ENCODE measurements at places on chromosomes 6 and 20.

DNA sequence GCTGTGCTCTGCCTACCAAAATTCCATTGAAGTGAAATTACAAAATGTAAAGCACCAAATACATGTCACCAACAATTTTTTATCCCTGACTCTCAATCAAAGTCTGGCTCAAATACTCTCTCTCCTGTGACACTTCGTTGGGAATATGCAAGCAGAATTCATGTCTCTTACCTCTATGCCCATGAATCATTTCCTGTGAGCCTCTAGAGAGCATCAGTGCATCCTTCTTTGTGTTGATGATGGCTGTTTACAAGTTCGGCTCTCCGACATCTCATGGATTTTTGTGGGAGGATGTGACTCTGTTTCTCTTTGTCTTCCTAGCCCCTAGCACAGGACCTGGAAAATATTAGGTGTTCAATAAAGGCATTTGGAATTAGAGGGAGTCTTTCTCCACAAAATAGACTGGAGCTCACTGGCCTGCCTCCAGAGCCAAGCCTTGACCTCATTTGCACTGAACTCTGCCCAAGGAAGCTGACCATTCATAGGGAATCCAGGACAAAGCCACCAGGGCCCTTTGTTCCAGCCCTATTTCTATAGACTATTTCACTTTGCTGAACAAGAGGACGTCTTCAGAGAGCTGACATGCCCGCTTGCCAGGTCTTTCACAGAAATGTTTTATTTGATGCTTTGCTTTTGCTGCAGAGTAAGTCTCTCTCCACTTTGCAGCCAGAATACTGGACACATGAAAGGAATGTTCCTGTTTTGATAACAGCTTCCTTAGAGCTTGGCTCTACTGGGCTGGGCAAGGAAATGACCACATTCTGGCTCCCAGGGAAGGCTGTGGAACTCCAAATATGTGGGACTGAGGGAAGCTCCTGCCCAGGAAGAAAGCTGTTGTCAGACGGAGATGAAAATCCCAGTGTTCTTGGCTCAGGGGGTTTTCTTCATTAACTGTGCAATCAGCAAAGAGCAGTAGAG is 194.5 kb upstream of the CDYL start:
- DNase-seq, result no peak

DNA sequence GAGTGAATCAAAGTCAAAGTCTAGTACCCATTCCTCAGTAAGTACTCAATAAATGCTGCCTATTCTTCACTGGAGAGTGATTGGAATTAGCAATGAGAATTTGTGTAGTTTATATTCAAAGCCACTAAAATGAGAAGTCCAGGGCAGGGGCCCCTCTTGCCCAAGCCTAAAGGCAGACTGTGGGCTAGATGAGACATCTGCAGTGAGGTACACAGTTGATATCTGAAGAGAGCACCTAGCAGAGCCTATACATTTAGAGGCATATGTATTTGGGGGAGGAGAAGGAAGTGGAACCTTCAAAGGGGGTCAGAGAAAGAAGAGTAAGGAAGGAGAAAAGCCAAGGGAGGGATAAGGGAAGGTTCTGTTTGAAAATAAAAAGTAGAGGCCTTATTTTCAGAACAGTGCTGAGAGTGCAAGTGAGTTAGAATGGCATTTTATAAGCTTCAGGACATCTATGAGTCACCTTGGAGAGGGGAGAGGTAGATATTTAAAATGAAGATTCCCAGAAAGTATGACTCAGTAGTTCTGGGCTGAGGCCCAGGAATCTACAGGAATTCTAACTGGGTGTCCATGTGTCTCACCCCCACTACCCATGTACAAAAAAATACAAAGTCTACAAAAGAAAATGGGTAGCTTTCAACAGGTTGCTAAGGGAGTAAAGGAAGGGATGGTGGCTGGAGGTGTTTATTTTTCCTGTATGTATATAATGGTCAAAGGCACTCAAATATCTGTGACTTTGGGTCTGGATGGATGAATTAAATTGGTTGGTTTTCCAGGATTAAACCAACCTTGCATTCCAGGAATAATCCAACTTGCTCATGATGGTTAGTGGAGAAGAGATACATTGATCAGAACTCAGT is 135.1 kb downstream of the ZFP64 start:
- no peak for DNase-seq

- DNase-seq, result no peak
These were observed 53.3 kb downstream of the SLC23A2 start for GRCh38 chr20:4947817-4948559.

DNA sequence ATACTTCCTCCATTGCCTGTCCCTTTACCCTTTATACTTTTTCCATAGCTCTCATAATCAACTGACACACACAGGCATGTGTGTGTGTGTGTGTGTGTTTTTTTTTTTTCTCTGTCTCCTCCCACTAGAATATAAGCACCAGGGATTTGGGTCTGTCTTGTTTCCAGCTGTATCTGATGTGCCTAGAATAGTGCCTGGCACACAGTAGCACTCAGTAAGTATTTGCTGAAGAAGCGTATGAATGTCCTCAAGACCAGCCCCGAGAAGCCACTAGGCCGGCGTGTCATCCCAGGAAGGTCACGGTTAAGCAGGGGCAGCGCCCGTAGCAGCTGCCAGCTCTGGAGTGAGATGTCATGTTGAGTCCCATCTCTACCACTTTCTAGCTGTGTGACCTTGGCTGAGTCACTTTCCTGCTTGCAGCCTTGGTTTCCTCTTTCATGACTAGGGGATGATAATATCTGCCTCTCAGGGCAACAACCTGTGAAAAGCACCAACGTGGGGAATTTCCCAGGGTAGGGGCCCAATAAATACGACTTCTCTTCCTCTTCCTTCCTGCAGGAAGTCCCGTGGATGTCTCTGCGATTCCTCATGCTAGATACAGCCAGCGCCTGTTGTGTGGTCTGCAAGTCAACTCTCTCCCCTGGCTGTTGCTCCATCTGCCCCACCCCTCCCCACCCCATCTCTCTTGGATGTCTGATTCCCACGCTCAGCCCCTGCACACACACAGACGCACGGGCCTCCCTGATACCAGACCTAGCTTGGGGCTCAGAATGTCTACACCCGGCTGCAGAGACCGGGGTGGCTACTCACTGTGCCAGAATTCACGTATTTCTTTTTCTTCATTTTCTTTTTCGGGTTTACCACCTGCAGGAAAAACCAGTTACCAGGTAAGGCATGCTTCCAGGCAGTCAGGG is 58.1 kb downstream of the RAB44 start:
- DNase-seq, result peak; percentile 41

DNA sequence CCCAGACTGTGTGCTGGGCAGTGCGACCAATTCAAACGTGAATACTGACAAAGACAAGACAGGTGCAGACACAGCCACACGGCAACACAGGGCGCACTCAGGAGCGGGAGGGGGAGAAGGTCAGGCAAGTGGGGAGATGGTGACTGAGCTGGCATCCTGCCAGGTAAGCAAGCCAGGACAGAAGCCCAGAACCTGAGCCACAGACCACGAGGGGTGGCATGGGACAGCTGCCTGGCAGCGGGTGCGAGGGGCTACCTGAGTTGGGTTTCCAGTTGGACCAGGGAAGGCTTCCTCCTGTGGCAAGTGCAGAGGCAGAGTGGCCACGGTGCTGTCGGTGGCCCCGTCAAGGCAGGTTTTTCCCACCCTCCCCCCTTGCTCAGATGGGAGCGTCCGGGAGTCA is 215.2 kb upstream of the ARID1B start:
- DNase-seq, result no peak

- peak; percentile 30 for DNase-seq
These were observed 372.7 kb upstream of the RGS17 start for GRCh38 chr6:153503810-153504209.

- DNase-seq, result no peak
These were observed 324.7 kb upstream of the CNR1 start for GRCh38 chr6:88490908-88491264.

DNA sequence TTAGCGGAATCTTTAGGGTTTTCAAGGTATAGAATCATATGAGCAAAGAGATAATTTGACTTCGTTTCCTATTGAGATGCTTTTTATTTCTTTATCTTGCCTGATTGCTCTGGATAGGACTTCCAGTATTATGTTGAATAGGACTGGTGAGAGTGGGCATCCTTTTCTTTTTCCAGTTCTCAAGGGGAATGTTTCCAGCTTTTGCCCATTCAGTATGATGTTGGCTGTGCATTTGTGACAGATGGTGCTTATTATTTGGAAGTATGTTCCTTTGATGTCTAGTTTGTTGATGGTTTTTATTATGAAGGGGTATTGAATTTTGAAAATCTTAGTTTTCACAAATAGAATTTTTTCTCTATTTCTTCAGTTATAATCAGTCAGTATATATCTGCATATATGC is 656.6 kb upstream of the MAP3K7 start:
- DNase-seq, result no peak

- DNase-seq, result no peak
These were observed 558.1 kb downstream of the TENT5A start for GRCh38 chr6:81194374-81194773.

DNA sequence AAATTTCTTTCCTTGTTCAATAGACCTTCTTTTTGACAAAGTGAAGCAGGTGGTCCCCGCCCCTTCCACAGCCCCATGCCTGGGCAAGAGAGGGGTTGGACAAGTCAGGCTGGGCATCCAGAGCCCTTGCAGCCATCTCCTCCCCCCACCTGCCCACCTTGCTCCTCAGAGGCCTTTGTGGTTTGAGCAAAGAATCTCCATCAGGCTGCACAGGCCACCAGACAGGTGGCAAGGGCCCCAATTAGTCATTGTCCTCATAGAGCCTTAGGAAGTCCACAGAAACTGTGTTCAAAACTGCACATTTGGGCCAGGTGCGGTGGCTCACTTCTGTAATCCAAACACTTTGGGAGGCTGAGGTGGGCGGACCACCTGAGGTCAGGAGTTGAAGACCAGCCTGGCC is 1.5 kb upstream of the MAPK13 start:
- no peak for DNase-seq

- peak; percentile 59 for DNase-seq
These were observed at the start of gene NT5E for GRCh38 chr6:85449818-85450759. NT5E (plus strand) TSS chr6:85450083; CDS start chr6:85450140, 57 bp downstream.

- peak; percentile 45 for DNase-seq
These were observed 246.8 kb upstream of the STXBP5 start for GRCh38 chr6:146957181-146958093.

DNA sequence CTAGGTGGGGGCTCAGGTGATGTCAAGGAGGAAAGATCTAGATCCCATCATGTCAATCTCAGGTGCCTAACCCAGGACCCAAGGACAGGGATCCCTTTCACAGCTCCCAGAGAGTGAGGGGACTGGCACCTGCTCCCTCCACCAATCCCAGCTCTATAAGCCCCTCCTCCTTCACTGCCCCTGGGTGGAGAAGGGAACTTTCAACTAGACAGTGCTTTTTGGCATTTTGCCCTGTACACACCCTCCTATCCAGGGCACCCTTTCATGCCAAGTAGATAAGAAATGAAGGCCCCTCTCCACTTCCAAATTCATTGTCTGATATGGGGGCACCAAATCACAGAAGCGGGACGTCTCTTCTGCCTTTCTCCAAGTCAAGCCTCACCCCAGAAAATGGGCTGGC is 61.6 kb downstream of the MDGA1 start:
- DNase-seq, result peak; percentile 61

DNA sequence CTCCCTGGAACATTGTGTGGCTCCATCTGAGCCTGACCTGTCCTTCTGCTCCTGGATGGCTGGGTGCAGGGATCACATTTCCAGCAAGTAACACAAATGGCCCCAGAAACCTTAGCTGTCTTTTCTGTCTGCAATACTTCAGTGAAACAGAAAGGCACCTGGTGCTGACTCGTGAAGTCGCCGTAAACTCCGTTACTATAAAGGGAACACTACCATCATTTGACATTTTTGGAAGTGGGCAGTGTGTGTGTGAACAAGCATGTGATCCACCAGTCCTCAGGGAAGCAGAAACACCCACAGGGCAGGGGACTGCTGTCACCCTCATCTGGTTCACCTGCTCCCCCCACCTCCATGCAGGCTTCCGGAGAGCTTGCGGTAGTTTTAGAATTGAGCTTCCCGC is 23.9 kb downstream of the SERPINB6 start:
- no peak for DNase-seq

- no peak for DNase-seq
These were observed 178.4 kb upstream of the EYA4 start for GRCh38 chr6:133062696-133063306.

DNA sequence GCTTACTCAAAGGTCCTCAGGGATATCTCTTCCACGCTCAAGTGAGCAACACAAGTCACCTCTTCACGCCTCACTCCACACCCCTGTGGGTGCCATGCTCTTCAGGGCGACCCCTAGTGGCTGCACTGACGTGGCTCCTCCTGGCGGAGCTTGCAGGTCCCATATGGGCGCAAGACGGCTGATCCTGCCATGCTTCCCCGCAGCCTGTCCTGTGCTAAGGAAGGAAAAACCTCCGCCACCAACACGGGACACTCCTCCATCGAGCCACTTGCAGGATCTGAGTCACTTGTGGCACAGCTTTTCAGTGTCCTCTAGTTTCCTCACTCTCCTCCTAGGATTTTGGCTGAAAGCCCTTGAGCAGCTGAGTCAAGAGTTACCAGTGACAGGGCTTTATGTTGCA is 90.7 kb downstream of the KHDC1L start:
- peak; percentile 27 for DNase-seq

DNA sequence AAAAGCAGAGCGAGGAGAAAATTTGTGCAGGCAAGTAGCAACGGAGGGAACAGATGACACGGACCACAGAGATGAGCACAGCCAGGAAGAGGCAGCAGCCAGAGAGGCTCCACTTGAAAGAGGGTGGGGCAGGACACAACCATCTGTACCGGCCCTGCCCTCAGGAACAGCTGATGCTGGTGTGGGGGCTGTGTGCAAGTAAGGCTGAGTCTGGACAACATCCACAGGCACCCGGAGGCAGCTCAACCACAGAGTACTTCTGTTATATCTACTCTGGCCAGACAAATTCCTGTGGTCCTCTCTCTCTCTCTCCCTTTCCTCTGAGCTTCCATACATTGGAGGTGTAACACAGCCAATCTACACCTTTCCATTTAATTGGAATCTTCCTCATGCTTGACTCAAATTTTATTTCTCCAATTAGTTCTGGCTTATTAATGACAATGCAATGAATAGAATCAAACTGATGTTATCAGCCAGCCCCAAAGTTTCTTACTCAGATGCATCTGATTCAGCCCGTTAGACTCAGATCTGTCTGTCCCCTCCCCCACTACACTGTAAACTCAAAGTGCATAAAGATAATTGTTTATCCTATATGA is 24.9 kb downstream of the KIF13A start:
- DNase-seq, result peak; percentile 98

- DNase-seq, result no peak
These were observed 25.4 kb upstream of the ZNF831 start for GRCh38 chr20:59138114-59138748.

- no peak for DNase-seq
These were observed 254.3 kb downstream of the THBS2 start for GRCh38 chr6:168999392-168999791.

GRCh38 chr6:128379577-128379976 is 140.8 kb downstream of the PTPRK start:
- DNase-seq, result no peak

GRCh38 chr6:168179702-168180382 is 100.8 kb upstream of the FRMD1 start:
- no peak for DNase-seq

Measured in hematopoietic multipotent progenitor cell treated with erythropoietin and hydrocortisone succinate and interleukin-3 and kit ligand, for 4 days (in vitro differentiated cells).